ENCODE measurements at places on chromosomes 1 and 21.

GRCh38 chr1:203145321-203146041 is 18.0 kb downstream of the ADORA1 start:
- DNase-seq, result no peak

DNA sequence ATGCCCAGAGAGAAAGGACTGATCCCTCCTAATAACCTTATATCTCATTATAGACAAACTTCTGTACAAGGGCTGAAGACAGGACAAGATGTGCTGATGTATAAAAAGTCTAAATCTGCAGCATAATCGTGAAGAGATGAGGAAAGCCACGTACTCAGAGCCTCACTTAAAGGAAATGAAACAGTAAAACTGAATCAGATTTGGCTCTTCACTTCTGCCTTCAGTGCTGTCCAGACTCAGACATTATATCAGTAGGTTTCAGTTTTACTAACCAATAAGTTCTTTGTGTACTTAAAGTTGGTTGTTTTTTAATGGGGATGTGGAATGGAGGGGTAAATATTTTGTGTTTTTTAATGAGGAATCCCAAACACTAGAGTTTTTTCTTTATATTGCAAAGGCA is 45.3 kb upstream of the RGS1 start:
- DNase-seq, result peak; percentile 64

GRCh38 chr1:9038881-9039760 is 12.9 kb upstream of the SLC2A7 start:
- DNase-seq, result no peak

DNA sequence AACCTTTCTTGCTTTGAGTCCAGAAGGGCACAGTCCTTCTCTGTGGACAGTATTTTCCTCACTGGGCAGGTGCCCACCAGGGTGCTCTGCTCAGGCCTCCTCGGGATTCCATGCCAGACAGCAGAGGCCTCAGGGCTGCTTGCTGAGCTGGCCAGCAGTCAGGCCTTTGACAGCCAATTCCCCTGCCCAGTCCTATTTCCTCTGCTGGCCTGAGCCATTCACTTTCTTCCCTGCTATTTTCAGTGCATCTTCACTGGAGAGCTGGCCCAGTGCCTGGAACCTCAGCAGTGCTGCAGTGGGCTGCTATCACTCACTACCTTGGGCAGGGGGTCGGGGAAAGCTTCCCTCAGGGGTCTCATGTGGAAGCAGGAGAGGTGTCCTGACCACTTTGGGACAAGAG is 33.2 kb downstream of the KCNA10 start:
- no peak for DNase-seq

DNA sequence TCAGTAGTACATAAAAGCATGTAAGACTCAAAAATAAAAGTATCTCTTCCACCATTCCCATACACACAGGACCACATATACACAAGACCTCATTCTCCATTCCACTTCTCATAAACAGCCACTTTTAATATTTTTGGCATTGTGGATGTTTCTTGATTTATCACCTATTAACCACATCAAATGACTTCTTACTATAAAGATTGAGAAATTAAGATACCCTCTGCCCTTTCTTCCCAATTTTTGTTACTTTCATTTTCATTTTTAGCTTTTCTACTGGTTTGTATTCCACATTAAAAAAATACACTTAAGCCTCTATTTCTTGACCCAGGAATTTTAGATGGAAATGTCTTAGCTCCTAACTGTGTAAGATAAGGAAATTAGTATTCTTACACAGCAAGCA is 22.8 kb downstream of the AKT3 start:
- DNase-seq, result peak; percentile 5

DNA sequence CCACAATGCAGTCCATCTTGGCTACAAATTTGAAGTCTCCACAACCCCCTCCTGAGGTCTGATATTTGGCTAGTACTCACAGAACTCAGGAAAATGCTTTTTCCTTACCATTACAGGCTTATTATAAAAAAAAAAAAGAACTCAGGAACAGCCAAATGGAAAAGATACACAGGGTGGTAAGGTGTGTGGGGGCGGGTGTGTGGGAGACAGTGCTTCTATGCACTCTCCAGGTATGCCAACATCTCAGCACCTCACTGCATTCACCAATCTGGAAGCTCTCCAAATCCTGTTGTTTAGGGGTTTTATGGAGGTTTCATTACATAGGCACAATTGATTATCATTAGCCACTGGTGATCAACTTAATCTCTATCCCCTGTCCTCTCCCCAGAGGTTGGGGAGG is 126.9 kb downstream of the FAF1 start:
- DNase-seq, result no peak

DNA sequence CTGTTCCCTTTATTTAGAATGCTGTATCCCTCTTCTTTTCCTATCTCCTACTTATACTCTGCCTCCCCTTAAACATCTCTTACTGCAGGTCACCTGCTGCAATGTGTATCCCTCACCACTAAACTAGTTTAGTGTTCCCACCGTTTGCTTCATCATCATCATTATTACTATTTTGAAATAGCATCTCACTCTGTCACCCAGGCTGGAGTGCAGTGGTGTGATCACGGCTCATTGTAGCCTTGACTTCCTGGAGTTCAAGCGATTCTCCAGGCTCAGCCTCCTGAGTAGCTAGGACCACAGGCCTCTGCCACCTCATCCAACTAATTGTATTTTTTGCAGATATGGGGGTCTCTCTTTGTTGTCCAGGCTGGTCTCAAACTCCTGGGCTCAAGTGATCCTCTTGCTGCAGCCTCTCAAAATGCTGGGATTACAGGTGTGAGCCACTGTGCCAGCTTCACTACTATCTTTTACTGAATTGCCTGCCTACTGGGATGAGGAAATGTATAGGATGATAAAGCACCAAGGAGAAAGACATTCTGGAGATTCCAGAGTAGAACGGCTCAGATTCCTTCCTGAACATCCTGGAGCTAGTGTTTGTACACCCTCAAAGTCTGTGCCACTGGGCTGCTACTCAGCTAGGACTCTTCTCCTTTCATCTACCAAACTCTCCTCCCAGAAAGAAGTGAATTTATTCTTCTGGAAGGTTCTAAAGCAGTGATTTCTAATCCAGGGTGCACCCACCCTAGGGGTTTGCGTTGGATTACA is 8.6 kb upstream of the IFNAR1 start:
- DNase-seq, result no peak

DNA sequence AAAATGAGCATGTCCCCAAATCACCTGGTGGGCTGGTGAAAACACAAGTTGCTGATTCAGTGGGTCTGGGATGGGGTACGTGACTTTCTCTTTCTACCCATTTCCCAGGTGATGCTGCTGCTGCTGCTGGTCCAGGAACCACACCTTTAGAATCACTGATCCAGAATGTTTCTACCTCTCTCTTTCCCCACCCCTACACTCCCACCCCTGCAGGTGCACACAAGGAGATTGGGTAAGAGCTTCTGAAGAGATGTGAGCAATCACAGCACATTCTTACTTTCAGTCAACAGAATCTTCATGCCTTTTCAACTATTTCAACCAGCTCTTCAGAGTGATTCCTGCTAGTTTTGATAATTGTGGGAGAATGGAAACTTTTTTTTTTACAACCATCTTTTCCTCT is 130.9 kb downstream of the LMX1A start:
- no peak for DNase-seq

GRCh38 chr1:158311066-158311465 is 20.3 kb downstream of the CD1B start:
- DNase-seq, result no peak

DNA sequence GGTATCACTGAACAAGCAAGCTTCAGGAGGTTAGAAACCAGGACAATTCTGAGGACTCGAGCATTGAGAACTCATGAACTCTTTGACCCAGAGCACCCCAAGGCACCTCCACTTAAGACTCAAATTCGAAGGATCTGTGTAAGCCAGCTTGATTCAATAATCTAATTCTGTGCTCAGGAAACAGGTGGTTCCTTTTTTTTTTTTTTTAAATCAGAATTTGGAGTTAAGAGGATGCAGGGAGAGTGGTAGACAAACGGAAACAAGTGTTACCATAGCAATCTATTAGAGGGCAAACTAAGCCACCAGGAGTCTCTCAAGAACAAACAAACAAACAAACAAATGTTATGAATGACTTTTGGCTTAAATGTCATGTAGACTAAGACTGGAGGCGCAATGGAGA is 53.8 kb upstream of the DPH5 start:
- DNase-seq, result no peak

- DNase-seq, result no peak
Measured at GRCh38 chr21:43297391-43297981, 128.7 kb downstream of the CRYAA start.

DNA sequence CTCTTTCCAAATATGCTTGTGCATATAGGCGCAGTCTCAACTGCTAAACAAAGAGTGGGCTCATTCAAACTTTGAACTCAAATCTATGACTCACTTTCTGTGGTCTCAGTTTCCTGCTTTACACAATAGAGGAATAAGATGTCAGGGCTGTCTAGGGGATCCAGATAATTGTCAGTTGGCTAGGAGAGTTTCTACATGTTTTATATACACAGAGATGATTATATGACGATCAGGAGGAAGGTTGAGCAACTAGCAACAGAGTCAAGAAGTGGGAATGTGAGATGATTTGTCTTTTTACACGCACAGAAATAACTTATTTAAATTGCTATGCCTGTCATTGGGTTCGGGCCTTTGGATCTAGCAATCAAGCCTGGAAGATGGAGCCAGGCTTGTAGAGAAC is 299.4 kb upstream of the LYPLAL1 start:
- no peak for DNase-seq

DNA sequence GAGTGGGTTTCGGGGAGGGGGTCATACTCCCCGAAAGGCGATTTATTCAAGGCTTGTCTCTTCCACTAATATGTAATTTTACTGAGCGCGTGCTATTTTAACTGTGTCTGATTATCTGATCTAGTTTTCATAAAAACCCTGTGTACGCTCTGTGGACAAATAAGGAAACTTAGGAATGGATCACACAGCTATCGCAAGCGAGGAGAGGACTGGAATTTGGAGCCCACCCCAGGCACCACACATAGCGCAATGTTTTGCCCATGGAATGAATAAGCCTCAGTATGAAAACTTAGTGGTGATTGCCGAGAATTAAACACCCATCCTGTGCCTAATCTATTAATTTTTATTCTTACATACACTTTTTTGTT is 9.8 kb upstream of the RAB42 start:
- DNase-seq, result no peak

DNA sequence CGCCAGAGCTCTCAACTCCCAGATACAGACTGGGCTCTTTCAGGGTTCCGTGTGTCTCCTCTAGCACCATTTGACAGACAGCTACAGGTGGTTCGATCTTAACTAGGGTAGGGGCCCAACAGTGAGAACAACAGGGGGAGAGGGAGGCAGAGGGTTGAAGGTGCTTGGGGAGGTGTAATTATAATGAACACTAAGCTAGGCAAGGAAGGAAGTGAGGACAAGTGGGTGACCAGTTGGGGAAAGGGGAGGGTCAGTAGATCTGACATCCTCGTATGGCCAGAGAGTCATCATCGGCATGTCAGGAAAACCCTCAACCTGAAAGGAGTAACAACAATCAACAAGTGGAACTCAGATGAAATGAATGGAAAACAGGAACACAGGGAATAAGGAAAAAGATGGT is 22.8 kb downstream of the GLIS1 start:
- DNase-seq, result no peak

GRCh38 chr21:41536076-41536826 is 28.3 kb upstream of the TMPRSS2 start:
- no peak for DNase-seq

- no peak for DNase-seq
Measured at GRCh38 chr1:50644447-50645105, 221.3 kb upstream of the DMRTA2 start.

- no peak for DNase-seq
Measured at GRCh38 chr1:165686121-165686970, 12.0 kb downstream of the ALDH9A1 start.

DNA sequence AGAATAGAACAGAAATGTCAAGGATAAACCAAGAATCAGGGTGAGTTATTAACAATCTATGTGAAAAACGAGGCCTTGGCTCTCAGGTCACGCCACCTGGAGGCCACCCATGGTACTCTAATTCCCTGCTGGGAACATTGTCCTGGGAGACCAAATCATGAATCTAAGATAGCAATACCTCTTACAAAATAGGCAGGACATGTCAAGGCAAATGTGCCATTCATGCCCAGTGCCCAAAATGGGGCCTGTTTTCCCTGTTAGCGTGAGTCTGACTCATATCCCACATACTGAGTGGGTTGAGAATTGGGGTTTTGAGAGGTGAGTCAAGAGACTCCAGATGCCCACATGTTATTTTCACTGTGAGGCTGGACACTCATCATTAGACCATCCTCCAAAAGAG is 380.8 kb downstream of the HHIPL2 start:
- peak; percentile 3 for DNase-seq

DNA sequence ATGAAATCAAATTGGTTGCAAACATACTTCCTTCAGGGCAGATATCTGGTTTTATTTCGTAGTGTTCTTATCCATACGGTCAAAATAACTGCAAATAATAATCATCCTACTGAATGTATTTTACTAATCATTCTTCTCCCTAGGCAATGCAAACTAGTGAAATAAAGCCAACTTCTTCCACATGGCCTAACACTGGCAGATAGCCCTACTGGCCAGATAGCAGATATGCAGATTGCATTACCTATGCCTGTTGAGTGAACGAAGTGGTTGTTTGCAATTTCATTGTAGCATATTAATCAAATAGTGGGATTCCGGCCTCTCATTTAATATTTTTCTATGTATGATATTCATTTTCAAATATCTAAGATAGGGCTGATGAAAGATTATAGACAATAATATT is 116.2 kb downstream of the CENPF start:
- DNase-seq, result no peak

- no peak for DNase-seq
Measured at GRCh38 chr1:53575141-53575954, 116.1 kb downstream of the DMRTB1 start.

DNA sequence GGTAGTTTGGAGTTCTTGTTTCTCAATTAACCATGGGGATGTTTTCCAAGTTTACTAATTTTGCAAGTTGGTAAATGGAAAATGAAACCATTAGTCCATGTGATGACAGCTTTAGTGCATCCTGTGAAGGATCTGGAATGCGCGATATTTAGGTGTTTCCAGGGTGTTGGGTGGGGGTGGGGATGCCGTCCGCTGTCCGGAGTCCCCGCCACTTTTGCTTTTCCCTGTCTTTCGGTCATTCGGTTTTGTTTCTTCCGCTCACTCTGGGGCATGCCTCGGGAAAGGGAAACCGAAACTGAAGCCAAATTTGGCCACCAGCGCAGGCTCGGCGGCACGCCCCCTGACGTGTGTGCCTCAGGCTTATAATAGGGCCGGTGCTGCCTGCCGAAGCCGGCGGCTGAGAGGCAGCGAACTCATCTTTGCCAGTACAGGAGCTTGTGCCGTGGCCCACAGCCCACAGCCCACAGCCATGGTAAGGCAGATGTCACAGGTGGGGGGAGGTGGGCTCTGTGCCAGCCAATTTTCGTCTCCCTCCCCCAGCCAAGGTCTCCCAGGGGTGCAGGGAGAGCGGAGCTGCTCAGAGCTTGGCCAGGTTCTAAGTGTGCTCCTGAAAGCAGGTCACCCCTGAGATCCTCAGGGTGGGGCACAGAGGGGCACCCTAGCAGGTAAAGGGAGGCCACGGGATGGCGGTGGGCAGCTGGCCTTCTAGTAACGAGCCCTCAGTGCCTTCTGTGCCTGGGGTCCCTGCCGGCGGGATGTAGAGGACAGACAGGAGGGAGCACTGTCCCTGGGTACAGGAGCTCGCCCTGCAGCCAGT is at the start of gene ISG15:
TSS of gene ISG15 (plus strand) at position 393 of the 817 bp plus-strand sequence. CDS start at position 470, 77 bp downstream.
- DNase-seq, result peak; percentile 63
